Liver (tissue), 10 donors: ENCODE measurements at places on chromosomes 1 and 21. TPM values are rescaled to one million over a fixed set of nuclear protein-coding genes. Genes with fewer than 3 reads are reported as not detected.

DNA sequence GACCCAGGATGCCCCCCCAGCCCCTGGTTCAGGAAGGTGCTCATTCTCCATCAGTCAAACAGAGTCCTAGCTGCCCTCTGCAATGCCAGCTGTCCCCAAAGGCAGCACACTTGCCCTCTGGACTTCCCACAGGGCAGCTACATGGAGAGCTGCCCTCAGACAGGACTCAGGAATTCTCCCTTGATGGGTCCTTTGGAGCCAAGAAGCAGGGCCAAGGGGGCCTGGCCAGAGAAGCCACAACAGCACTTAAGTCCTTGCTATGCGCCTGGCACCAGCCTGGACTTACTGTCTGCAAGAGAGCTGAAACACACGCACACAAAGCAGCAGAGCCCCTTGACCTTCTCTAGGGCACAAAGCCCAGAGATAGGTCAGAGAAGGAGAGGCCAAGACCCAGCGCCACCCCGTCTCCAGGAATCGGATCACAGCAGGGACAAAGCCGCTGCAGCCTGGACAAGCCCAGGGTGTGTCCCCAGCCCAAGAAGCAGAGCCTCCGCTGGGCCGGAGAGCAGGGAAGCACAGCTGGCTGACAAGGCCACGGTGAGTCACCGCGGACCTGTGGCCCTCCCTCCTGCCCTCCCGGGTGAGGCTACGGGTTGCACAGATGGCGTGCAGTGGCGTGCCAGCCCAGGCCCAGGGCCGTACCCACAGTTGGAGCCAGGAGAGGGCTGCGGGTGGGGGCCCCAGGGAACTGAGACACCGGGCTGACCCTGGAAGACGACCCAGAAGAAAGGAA is 1.7 kb downstream of the WNT9A start:
- no peak for DNase-seq

- no peak for DNase-seq
Measured at GRCh38 chr1:111842411-111842810, 86.7 kb downstream of the DDX20 start.

DNA sequence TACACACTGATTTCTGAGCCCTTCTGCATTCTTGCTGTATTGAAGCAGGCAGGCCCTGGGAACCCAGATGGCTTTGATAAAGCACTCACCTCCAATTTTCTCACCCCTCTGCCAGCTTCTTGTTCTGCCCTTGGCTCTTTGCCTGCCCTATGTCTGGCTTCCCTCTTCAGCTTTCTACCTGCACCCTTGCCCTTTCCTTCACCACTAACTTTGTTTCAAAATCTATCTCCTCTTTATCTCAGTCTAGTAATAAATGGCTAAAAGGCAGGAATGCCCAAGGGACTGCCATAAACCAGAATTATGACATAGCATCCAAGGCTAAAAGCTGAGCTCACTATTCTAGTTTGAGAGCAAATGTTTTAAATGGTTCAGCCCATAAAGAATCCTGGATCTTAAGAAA is 178.7 kb downstream of the TNR start:
- no peak for DNase-seq

The THEMIS2 gene
- 15.4 TPM for total RNA-seq
